ENCODE measurements at places on chromosomes 4 and X.

- peak; percentile 59 for DNase-seq
Measured at GRCh38 chrX:120015145-120016067, 62.1 kb downstream of the RHOXF2B start.

DNA sequence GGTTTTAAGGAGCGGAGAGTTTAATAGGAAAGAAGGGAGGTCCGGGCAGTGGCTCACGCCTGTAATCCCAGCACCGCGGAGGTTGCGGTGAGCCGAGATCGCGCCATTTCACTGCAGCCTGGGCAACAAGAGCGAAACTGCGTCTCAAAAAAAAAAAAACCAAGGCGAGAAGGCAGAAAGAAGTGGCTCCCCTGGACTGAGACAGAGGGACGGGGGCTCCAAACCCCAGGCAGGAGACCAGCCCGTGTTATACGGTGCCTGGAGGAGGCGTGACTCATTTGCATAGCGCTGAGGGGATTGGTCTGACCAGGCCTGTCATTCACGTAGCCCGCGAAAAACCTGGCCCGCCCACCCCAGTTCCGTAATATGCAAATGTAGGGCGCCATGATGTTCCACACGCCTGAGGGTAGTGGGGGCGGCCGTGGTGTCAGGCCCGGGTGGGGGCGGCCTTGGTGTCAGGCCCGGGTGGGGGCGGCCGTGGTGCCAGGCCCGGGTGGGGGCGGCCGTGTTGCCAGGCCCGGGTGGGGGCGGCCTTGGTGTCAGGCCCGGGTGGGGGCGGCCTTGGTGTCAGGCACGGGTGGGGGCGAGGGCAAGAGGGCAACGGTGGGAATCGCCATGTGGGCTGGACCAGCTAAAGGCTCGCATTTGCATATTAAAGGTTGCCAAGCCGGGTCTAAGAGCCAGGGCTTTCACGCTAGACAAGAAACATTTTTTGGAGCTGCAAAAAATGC is 2.1 kb downstream of the PLCXD1 start:
- DNase-seq, result peak; percentile 95

DNA sequence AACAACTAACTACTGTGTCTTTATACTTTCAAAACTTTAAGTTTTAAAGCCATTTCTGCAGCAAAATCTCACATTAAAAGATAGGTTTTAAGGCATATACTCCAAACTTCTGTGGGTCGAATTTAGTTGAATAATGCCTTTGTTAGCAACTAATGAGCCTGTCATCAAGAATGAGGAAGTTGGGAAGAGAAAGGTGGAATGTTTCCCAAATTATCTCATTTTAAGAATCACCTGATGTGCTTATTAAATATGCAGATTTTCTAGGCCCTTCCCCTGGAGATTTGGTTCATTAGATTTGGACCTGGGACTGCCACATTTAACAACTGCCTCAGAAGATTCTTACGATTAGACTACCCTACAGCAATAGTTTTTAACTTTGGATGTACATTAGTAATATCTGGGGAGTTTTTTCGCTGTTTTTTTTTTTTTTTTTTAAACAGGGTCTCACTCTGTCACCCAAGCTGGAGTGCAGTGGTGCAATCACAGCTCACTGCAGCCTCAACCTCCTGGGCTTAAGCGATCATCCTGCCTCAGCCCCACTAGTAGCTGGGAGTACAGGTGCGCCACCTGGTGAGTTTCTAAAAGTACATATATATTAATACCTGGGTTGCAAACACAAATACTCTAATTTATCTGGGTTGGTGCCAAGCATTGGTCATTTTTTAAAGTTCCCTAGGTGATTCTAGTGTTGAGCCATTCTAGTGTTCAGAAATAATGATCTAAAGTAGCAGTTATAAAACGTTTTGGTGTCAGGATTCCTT is 16.1 kb upstream of the TASL start:
- peak; percentile 39 for DNase-seq

GRCh38 chr4:37644962-37645361 is 41.2 kb downstream of the RELL1 start:
- DNase-seq, result no peak

- no peak for DNase-seq
Measured at GRCh38 chr4:69731847-69732246, 28.6 kb downstream of the SULT1B1 start.

DNA sequence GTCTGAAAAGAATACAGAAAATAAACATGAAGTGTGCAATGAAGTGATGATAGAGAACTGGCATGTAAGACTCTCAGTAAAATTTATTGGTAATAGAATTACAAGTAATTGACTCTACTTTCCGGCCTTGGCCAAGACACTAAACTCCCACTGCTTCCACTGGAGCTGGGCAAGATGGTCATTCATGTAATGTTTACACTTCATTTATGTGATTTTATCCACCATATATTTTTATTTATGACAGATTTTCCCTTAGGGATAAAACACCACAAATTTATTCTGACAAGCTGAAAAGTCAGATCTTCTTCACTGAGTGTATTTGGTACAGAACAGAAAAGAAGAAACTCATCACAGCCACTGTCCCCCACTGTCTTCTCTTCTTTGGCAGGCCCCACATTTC is 191.9 kb downstream of the SLC39A8 start:
- no peak for DNase-seq

- no peak for DNase-seq
Measured at GRCh38 chrX:41184312-41184711, 99.1 kb downstream of the USP9X start.

GRCh38 chr4:117164338-117164737 is 79.0 kb upstream of the TRAM1L1 start:
- no peak for DNase-seq

DNA sequence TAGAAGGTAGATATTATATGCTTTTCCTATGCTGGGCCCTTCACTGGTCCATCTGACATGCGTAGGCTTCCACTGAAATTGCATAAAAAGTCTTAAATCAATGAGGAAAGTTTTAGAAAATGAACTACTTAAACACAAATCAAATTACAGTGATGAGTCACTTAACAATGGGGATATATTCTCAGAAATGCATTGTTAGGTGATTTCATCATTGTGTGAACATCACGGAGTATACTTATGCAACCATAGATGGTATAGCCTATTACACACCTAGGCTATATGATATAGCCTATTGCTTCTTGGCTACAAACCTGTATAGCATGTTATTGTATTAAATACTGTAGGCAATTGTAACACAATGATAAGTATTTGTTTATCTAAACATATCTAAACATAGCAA is 10.3 kb downstream of the STAP1 start:
- DNase-seq, result no peak

Measured in Caco-2 (cell line).